ENCODE measurements at places on chromosomes 4 and X. TPM values are rescaled to one million over a fixed set of nuclear protein-coding genes. Genes with fewer than 3 reads are reported as not detected.

ACE2 gene
- 1.9 TPM for total RNA-seq

CLNK gene
- total RNA-seq, result 0.10 TPM

CD38 gene
- 7.1 TPM for total RNA-seq

ARAP2 gene
- total RNA-seq, result 95.8 TPM

CSAG3 gene
- not detected for total RNA-seq

CXCL8 gene
- total RNA-seq, result 15.7 TPM

HPSE gene
- 2.5 TPM for total RNA-seq

GSX2 gene
- total RNA-seq, result 0.20 TPM

PRR27 gene
- not detected for total RNA-seq

PAGE5 gene
- not detected for total RNA-seq

MTMR8 gene
- total RNA-seq, result 4.5 TPM

SLC16A2 gene
- total RNA-seq, result 35.3 TPM

Data from spinal cord (tissue), 10 donors.